ENCODE measurements at places on chromosomes 2 and 18.

- no peak for DNase-seq
These were observed 171.6 kb downstream of the PLCL1 start for GRCh38 chr2:197975931-197976519.

DNA sequence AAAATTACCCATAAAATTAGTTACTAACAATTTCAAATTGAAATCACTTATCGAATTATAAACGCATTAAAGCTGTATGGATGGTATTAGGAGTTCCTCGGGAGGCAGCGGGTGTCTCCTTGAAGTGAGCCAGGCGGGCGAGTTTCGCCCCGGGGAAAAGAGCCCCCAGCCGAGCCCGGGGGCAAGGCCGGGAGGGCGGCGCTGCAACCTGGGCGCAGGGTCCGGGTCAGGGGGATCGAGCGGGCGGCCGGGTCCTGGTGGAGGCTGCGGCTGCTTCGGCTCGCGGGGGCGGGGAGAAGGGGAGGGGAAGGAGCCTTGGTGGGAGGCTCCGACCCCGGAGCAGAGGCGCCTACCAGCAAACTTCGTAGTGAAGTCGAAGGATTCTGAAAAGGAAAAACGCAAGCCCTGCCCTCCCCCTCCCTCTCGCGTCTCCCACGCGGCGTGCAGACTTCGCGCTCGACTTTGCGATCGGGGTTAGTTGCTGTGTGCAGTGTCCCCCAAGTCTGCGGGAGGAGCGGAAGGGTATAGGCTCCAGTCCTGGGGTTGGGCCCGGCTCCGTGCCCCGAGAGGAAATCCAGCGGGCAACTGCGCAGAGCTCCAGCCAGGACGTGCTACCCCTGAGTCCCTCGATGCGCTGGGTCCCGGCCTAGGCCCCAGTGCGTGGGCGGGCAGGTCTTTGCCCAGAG, 140.8 kb downstream of the MEIS1 start:
- no peak for DNase-seq

- DNase-seq, result no peak
These were observed 7.8 kb downstream of the PECR start for GRCh38 chr2:216073773-216074172.

DNA sequence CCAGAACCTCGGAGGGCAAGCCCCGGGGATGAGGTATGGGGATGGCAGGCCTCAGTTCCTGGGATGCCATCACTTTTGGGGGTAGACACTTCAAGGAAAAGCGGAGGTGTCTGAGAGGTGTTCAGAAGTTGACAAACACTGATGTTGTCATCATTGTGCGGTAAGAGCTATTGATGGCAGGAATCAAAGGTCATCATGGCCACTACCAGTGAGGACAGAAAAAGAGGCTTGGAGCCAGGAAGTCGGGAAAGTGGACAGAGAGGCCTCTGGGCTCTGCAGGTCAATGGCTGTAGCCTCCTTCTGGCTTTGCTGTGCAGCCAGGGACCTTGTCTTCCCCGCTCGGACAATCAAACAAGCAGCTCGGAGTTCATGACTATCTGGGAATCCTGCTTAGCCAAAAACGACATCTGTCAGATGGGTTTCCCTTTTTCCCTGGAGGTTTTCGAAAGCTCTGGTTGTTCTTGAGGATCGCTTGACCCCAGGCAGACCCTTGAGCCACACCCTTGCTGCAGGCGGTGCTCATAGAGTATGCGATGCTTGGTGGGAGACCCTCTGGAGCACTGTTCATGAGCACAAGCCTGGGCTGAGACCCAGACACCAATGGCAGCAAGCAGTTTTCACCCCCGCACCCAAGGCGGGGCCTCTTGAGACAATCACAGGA, 19.4 kb downstream of the ACKR3 start:
- DNase-seq, result no peak

DNA sequence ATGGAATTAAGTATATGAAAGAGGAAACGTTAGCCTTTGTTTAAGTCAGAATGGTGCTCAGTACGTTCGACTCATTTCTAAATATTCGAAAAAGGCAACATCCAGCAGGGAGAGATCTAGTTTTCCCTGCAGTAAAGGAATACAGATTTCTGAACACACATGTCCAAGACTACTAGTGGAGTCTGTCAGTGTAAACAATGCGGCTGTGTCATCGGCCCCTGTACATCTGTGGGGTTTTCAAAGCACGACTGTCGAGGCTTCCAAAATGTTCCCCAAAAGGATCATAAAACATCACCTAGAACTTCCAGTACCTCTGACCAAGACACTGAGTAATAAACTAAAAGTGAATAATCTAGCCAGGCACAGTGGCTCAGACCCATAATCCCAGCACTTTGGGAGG, 112.8 kb downstream of the ZNF516 start:
- DNase-seq, result no peak

- DNase-seq, result no peak
These were observed 197.3 kb upstream of the TWIST2 start for GRCh38 chr2:238650536-238650935.

GRCh38 chr2:72933646-72934151, 16.4 kb downstream of the EMX1 start:
- no peak for DNase-seq

- no peak for DNase-seq
These were observed 282.3 kb downstream of the BCL11A start for GRCh38 chr2:60271131-60271530.

GRCh38 chr2:54059504-54059903, 55.9 kb upstream of the ACYP2 start:
- no peak for DNase-seq

GRCh38 chr2:42861321-42861720, 68.9 kb upstream of the HAAO start:
- DNase-seq, result no peak

DNA sequence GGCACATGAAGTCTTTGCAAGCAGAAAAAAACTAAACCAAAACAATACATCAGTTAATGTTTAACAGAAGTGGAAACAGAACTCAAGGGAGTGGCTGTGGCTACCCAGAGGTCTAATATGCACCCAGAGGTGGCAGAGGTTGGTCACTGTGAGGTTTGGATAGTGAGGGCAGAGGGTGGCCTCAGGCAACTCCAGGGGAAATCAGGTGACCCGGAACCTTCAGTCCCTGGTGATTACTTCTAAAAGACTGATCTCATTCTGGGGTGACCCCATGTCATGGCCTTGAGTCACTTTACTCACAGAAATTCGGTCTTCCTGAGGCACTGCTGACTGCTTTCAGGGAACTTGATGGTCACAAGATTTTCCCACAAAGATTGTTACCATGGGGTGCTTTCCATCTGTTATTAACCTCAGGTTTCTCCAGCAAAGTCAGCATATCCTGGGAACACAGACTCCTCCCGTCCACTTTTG, 99.4 kb downstream of the TMEM17 start:
- DNase-seq, result no peak

DNA sequence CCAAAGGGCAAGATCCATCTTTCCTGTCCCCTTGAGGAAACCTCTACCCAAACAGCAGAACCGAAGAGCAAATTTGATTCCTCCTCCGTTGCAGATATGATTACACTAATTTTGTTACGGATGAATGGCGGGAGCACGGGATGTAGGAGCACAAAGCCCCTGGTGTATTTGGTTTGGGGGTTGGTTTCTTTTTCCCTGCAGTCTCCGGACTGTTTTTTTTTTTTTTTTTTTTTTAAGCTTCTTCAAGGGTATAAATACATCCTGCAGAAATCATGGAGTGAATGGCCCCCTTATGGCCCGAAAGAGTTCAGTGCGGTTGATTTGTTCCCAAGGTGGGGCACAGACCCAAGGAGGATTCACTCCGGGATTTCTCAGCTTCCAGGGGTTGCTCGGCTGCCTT, 135.3 kb upstream of the SH3BP4 start:
- no peak for DNase-seq

GRCh38 chr2:236627193-236627592, 57.6 kb downstream of the ACKR3 start:
- no peak for DNase-seq

DNA sequence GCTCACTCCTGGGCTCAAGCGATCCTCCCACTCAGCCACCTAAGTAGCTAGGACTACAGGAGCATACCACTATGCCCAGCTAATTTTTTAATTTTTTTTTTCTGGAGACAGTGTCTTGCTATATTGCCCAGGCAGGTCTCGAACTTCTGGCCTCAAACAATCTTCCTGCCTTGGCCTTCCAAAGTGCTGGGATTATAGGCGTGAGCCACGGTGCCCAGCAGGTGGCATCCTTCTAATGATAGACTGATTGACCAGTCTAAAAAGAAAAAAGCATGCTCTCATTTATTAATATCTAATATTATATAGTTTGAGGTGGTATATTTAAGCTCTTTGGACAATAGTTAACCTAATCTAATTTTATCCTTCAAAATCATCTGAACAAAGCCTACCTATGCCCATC, 198.6 kb downstream of the CAMKMT start:
- DNase-seq, result peak; percentile 3

- no peak for DNase-seq
These were observed 36.3 kb downstream of the FBXO11 start for GRCh38 chr2:47869859-47870595.

DNA sequence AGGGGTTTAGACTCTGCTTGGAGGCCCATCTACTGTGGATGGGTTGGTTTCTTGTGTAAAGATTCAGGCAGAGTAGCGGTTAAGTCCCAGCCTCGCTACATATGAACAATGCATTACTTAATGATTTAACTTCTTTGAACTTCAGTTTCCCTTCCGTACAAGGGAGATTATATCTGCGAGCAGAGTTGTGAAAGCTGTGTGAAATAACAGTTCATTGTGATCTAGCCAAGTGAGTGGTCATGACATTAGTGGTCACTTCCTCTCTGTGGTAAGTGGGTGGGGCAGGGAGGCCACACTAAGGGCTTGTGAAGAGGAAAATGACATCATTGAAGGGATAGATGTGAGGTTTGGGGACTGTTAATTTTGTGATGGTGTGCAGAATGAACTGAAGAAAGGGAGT, 14.1 kb upstream of the MEX3C start:
- DNase-seq, result peak; percentile 97

GRCh38 chr18:23093772-23094171, 41.5 kb upstream of the CABLES1 start:
- no peak for DNase-seq

GRCh38 chr2:3476985-3477327, 42.4 kb downstream of the ADI1 start:
- no peak for DNase-seq

- DNase-seq, result no peak
These were observed 37.6 kb downstream of the PTPN18 start for GRCh38 chr2:130393318-130393910.

GRCh38 chr2:50952596-50952995, 79.3 kb downstream of the NRXN1 start:
- no peak for DNase-seq

DNA sequence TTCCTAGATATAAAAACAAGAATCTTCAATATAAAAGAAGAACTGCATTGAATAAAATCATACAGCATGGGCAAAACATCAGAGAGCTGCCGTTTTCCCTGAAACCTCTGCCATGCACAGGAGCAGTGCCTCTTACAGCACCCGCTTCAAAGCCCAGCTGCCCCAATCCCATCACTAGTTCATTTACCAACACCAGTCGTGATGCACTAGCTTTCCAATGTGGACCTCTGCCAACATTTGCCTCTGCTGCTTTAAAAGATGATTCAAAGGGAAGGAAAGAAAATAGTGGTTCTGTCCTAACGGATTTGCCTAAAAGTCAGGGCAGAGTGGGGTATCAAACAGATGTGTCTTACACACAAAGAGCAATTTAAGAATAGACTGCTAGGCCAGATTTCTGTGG, 43.4 kb upstream of the AP1S3 start:
- DNase-seq, result no peak

- no peak for DNase-seq
These were observed 11.6 kb downstream of the CFLAR start for GRCh38 chr2:201127570-201127969.

DNA sequence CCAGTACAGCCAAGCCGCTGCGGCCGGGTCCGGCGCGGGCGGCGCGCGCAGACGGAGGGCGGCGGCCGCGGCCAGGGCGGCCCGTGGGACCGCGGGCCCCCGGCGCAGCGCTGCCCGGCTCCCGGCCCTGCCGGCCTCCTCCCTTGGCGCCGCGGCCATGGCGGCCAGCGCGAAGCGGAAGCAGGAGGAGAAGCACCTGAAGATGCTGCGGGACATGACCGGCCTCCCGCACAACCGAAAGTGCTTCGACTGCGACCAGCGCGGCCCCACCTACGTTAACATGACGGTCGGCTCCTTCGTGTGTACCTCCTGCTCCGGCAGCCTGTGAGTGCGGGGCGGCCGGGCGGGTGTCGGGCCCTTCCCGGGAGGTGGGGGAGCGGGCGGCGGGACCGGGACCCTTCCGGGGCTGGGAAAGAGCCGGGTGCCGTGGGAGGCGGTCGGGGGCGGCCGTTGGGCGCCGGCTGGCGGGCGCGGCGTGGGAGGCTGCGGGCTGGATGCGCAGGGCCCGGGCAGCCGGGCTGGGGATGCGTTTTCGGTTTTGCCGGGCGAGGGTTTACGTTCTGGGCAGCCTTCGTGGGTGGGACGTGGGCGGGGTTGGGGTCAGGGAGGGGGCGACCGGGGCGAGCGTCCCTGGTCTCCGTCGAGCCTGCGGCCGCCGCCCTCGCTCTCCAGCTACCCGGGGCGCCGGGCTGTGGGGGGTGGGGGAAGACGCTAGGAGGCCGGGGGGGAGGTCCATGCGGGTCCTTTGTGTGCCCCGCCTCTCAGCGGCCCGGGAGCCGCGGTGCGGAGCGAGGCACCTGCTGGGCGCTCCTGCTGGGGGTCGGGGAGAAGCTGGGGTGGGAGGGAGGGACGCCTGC, 537 bp downstream of the AGFG1 start:
- DNase-seq, result peak; percentile 46

DNA sequence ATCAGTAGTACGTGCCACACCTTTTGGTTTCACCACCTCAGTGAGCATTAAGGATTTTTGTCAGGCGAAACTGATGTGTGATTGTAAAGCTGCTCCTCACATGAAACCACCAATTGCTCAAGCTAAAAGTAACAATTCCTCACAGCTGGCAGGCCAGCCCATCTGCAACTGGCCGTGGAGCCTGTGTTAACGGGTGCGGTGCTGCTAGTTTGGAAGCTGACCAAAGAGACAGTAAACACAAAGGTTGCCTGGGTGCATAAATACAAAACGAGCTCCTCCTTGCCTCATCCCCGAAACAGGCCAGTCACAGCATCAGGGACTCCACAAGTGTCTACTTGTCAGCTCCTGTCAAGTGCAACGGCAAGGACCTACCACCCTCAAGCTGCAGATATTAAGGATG, 32.0 kb downstream of the LGALSL start:
- DNase-seq, result no peak

GRCh38 chr2:112636605-112637288, 9.0 kb upstream of the SLC20A1 start:
- DNase-seq, result no peak

- DNase-seq, result no peak
These were observed 7.5 kb downstream of the LTBP1 start for GRCh38 chr2:32954206-32954605.
